ENCODE measurements at places on chromosomes 4 and X. TPM values are rescaled to one million over a fixed set of nuclear protein-coding genes. Genes with fewer than 3 reads are reported as not detected.

FHIP1A gene
- total RNA-seq = 0.76 TPM

PF4V1 gene
- not detected for total RNA-seq

DUX4 gene
- not detected for total RNA-seq

RS1 gene
- not detected for total RNA-seq

CT47A7 gene
- not detected for total RNA-seq

EDA gene
- total RNA-seq = 2.5 TPM

TGIF2LX gene
- total RNA-seq = not detected

EGFL6 gene
- not detected for total RNA-seq

F8A3 gene
- 1.4 TPM for total RNA-seq

CCKAR gene
- not detected for total RNA-seq

ELOVL6 gene
- total RNA-seq = 1.1 TPM

EDA2R gene
- total RNA-seq = 1.2 TPM

FDCSP gene
- total RNA-seq = not detected

ANK2 gene
- total RNA-seq = 72.4 TPM

GRIA2 gene
- total RNA-seq = not detected

RHOXF1 gene
- total RNA-seq = not detected

FHL1 gene
- 148 TPM for total RNA-seq

Data from dermis microvascular lymphatic vessel endothelial cell (primary cell).